ENCODE measurements at places on chromosomes 7 and 10. TPM values are rescaled to one million over a fixed set of nuclear protein-coding genes. Genes with fewer than 3 reads are reported as not detected.

Gene DLD
- 70.6 TPM for total RNA-seq

Gene HOGA1
- not detected for total RNA-seq

Gene HOXA13
- total RNA-seq = not detected

Gene MUC3A
- not detected for total RNA-seq

Gene OPN1SW
- total RNA-seq = not detected

Gene KIAA1549
- 0.40 TPM for total RNA-seq

Gene HGF
- total RNA-seq = not detected

Gene GNGT1
- total RNA-seq = not detected

Gene SUPV3L1
- total RNA-seq = 34.6 TPM

DNA sequence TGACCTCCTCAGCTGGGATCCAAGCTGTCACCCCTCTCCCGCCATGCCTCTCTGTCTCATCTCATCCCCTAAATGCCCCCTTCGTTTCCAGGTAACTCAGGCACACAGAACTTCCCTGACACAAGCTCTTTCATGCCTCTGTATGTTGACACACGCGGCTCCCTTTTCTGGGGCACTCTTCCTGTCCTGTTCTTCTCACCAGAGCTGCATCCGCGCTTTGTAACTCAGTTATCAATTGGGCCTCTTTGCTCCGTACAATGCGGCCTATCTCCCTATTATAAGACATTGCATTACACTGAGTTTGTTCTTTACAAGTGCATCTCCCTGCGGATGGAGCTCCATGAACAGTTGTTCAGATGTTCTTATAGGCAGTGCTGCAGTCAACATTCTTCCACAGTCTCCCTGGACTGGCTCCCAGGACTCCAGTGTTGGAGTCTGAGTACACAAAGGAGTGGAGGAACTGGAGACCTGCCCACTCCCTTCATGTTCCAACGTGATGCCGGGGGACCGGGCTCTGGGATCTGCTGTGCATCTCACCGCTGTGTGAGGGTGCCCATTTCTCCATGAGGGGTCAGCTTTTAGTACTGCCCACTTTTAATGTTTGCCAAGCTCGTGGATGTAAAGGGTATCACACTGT lies 56.9 kb upstream of the TNS3 start:
- no peaks in the 10 kb centered on the region for H3K27me3 ChIP-seq
- no peaks in the 10 kb centered on the region for H3K4me1 ChIP-seq
- no peak overlapping the region for H3K4me3 ChIP-seq
- DNase-seq = no peak
- H3K27ac ChIP-seq = no peak overlapping the region
- H3K36me3 ChIP-seq = no peaks in the 10 kb centered on the region

GRCh38 chr7:132876576-132876975 lies 205.3 kb downstream of the CHCHD3 start:
- H3K27ac ChIP-seq = no peak overlapping the region
- H3K36me3 ChIP-seq = no peaks in the 10 kb centered on the region
- H3K27me3 ChIP-seq = no peaks in the 10 kb centered on the region
- H3K4me1 ChIP-seq = no peaks in the 10 kb centered on the region
- no peak for DNase-seq
- no peak overlapping the region for H3K4me3 ChIP-seq

DNA sequence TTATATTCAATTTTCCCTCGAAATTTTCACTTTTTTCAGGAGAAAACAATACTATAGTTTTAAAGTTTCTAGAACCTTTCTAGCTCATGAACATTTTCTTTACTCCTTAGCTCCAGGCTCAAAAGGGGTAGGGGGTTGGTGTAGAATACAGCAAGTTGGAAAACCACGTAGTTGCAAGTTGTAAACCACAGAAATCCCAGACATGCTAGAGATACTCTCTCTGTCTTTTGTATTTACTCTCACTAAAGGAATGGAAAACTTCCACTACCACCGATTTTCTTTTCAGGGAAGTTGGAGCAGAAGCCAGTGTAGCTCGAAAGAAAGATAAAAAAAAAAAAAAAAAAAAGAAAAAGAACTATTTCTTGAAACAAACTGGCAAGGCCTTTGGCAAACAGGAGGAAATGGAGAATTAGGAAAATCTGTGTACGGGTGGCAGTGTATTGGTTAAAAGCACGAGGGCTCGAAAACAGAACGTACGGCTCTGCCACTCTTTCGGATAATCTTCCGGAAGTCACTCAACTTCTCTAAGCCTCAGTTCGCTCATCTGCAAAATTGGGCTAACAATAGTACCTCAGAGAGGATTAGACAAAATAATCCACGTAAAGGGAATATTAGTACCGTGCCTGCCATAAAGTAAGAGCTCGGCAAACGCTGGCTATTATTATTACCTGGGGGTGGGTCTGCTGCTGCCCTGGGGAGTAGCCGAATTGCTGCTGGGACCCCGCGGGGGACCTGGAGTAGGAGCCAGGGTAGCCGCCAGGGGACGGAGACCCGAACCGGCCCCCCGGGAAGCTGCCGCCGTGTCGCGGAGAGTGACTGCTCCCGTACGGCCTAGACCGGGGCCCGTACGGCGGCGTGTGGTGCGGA lies 628 bp downstream of the MPLKIP start:
- H3K27me3 ChIP-seq = peaks cover 6% of the 10 kb centered on the region
- H3K4me1 ChIP-seq = peaks cover 23% of the 10 kb centered on the region

- H3K36me3 ChIP-seq = peaks cover 15% of the 10 kb centered on the region
- no peak for DNase-seq
- no peak overlapping the region for H3K27ac ChIP-seq
- peaks cover 5% of the 10 kb centered on the region for H3K4me1 ChIP-seq
- H3K4me3 ChIP-seq = no peak overlapping the region
- H3K27me3 ChIP-seq = no peaks in the 10 kb centered on the region
These were observed 73.4 kb downstream of the SGMS1 start for GRCh38 chr10:50550291-50550839.

GRCh38 chr10:6446711-6447110 lies 133.4 kb downstream of the PRKCQ start:
- H3K27ac ChIP-seq = no peak overlapping the region
- peaks cover 65% of the 10 kb centered on the region for H3K36me3 ChIP-seq
- no peaks in the 10 kb centered on the region for H3K27me3 ChIP-seq
- peaks cover 42% of the 10 kb centered on the region for H3K4me1 ChIP-seq
- no peak overlapping the region for H3K4me3 ChIP-seq

DNA sequence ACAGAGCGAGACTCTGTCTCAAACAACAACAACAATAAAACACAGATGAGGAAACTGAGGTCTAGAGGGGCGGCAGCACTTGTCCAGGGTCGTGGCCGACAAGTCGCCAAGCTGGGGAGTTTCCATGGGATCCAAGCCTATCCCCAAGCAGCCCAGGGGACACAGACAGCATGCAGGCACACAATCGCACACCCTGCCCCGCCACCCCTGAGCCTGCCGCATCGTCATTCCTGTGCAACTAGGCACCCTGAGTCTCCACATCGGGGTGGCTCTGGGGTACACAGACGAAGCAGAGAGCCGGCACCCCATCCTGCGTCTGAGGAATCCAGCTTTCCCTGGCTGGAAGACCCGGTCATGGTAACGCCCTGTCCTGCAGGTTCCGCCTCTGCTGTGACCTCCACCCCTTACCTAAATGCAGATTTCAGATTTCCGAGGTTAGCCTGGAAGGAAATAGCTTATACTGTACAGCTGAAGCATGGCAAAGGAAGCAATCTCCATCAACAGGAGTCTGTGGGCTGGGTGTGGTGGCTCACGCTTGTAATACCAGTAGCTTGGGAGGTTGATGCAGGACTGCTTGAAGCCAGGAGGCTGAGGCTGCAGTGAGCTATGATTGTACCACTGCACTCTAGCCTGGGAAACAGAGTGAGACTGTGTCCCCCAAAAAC lies 136.1 kb upstream of the TNRC18 start:
- no peaks in the 10 kb centered on the region for H3K36me3 ChIP-seq
- H3K4me3 ChIP-seq = no peak overlapping the region
- peaks cover 55% of the 10 kb centered on the region for H3K4me1 ChIP-seq
- no peak overlapping the region for H3K27ac ChIP-seq

DNA sequence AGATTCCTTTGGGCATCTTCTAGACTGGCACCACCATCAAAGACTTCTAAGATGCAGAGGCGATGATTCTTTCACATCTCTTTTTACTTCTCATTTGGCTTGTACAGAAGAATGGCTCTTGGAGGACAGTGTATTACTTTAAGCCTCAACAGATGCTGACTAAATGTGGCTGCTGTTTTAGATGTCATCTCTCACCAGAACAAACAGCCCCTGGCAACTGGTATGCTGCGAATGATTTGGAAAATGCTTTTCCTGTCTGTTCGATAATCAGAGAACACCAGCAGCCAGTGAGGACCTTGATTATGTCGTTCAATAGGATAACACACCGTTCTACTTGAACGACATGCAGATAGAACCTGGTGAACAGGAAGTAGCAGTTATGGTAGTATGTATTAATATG lies 131.8 kb downstream of the RNF216 start:
- H3K27me3 ChIP-seq = no peaks in the 10 kb centered on the region
- H3K4me3 ChIP-seq = no peak overlapping the region
- peaks cover 39% of the 10 kb centered on the region for H3K36me3 ChIP-seq
- no peak for DNase-seq
- H3K27ac ChIP-seq = no peak overlapping the region

DNA sequence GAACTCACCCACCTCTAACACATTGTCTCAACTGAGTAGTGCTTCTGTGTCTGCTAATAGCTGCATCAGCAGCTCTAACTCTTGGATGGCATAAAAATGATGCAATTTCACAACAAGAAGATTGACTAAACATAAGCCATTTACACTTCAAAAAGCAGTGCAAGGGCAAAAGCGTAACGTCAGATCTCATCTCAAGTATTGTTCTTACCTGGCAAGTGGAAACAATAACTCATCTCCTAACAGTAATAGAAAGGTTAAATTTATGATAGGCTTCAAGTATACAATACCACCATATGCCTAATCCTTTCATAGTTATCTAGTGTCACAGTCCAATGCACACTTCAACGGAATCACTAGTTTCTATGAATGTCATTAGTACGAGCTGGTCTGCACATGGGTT lies 14.8 kb downstream of the TPK1 start:
- no peak for DNase-seq
- peak overlapping the region; percentile 71 for H3K27ac ChIP-seq
- peak overlapping the region; percentile 3 for H3K4me3 ChIP-seq
- peaks cover 17% of the 10 kb centered on the region for H3K36me3 ChIP-seq

DNA sequence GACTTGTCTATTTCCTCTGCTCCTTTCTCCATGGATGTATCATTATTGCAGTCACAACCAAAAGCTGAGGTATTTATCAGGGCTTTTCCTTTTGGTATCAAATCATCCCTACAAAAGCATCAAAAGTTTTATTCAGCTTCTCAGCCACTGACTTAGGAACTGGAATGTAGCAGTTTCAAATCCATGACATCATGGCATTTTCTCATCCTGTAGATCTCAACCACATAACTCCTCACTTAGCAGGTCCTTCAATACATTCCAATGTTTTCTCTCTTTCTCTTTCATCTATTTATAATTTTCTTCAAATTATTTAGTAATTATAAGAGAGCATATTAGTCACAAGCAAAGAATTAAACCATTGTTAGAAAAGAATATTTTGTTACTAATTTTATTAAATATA lies 537.4 kb upstream of the SORCS1 start:
- no peaks in the 10 kb centered on the region for H3K36me3 ChIP-seq
- no peaks in the 10 kb centered on the region for H3K4me1 ChIP-seq
- no peak overlapping the region for H3K4me3 ChIP-seq
- no peak overlapping the region for H3K27ac ChIP-seq
- DNase-seq = no peak

GRCh38 chr7:83852136-83852535 lies 203.2 kb upstream of the SEMA3E start:
- no peaks in the 10 kb centered on the region for H3K36me3 ChIP-seq
- no peak overlapping the region for H3K4me3 ChIP-seq

GRCh38 chr10:30591249-30591670 lies 38.3 kb downstream of the LYZL2 start:
- peaks cover 4% of the 10 kb centered on the region for H3K4me1 ChIP-seq
- H3K27ac ChIP-seq = no peak overlapping the region
- H3K4me3 ChIP-seq = no peak overlapping the region
- DNase-seq = peak; percentile 39

DNA sequence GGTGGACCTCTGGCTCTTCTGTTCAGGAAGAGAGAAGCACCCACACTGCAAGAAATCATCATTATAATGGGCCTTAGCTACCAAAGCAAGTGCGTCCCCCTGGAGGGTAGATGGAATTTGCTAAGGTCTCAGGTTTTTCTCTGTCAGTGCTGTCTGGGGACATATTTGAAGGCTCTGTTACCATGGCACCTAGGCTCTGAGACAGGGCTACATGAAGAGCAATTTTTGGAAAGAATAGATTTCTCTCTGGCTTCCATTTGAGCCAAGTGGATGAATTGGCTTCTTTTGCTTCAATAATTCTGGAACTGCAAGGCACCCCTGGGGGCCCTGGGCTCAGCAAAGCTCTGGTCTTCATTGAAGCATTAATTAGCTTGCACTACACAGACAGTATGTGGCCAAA lies 349.1 kb upstream of the GALNT17 start:
- no peaks in the 10 kb centered on the region for H3K27me3 ChIP-seq
- no peak for DNase-seq
- H3K27ac ChIP-seq = no peak overlapping the region
- H3K4me1 ChIP-seq = peaks cover 42% of the 10 kb centered on the region
- H3K4me3 ChIP-seq = no peak overlapping the region

- no peak for DNase-seq
- H3K27me3 ChIP-seq = no peaks in the 10 kb centered on the region
- H3K4me1 ChIP-seq = no peaks in the 10 kb centered on the region
- H3K36me3 ChIP-seq = no peaks in the 10 kb centered on the region
- H3K27ac ChIP-seq = no peak overlapping the region
- no peak overlapping the region for H3K4me3 ChIP-seq
These were observed 134.7 kb downstream of the ADAM12 start for GRCh38 chr10:126253611-126253998.

DNA sequence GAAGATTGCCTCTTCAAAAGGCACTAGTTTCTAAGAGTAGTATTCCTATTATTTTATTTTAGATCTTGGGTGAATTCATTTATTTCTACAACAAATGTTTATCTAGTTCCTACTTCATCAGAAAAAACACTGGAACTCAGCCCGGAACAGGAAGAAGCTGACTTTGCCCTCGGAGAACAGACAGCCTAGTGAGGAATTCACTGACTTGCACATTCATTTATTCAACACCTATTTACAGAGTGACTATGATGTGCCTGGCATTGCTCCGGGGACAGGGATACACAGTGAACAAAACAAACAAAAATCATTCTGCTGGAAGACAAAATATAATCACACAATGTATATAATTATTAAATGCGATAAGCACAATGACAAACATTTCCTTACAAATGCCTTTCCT lies 54.4 kb upstream of the SDK1 start:
- H3K4me1 ChIP-seq = peaks cover 6% of the 10 kb centered on the region
- no peaks in the 10 kb centered on the region for H3K36me3 ChIP-seq
- H3K4me3 ChIP-seq = no peak overlapping the region
- H3K27me3 ChIP-seq = peaks cover 12% of the 10 kb centered on the region

- peaks cover 50% of the 10 kb centered on the region for H3K4me1 ChIP-seq
- DNase-seq = peak; percentile 73
- H3K4me3 ChIP-seq = peak overlapping the region; percentile 79
- H3K27me3 ChIP-seq = no peaks in the 10 kb centered on the region
These were observed 534 bp downstream of the UBE3C start for GRCh38 chr7:157139111-157139809.

GRCh38 chr10:63412304-63412703 lies 53.5 kb downstream of the JMJD1C start:
- no peak overlapping the region for H3K27ac ChIP-seq
- no peak for DNase-seq
- H3K36me3 ChIP-seq = no peaks in the 10 kb centered on the region

GRCh38 chr7:102976493-102976892 lies 63.7 kb downstream of the LRRC17 start:
- H3K36me3 ChIP-seq = no peaks in the 10 kb centered on the region
- H3K27me3 ChIP-seq = no peaks in the 10 kb centered on the region
- H3K4me1 ChIP-seq = no peaks in the 10 kb centered on the region
- H3K4me3 ChIP-seq = no peak overlapping the region

Measured in activated CD4-positive, alpha-beta memory T cell treated with anti-CD3 and anti-CD28 coated beads, Interleukin-2, amount 10 ng/mL, durations not matched to agents 7 days and 5 days (primary cell).